ENCODE measurements at places on chromosomes 6 and 20.

DNA sequence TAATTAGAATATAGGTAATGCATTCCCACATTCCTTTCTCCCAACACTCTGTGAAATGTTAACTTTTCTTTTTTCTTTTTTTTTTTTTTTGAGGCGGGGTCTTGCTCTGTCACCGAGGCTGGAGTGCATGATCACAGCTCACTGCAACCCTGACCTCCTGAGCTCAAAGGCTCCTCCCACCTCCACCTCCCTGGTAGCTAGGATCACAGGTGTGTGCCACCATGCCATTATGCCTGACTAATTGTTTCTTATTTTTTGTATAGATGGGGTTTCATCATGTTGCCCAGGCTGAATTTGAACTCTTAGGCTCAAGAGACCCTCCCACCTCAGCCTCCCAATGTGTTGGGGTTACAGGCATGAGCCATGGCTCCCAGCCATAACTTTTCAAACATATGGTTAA is 135.7 kb upstream of the SHLD1 start:
- no peak for DNase-seq

DNA sequence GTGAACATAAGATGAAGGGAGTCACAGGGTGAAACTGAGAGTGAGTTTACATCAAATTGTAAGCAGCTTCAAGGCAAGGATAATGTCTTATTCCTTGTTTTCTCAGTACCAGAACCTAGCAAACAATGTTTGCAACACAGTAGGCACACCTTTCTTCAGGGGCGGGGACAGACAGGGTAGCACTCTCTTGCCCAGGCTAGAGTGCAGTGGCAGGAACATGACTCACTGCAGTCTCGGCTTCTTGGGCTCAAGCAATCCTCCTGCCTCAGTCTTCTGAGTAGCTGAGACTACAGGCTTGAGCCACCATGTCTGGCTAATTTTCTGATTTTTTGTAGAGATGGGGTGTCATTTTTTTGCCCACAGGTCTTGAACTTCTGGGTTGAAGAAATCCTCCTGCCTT is 299.8 kb downstream of the CD83 start:
- DNase-seq = no peak

- DNase-seq = no peak
Observed at GRCh38 chr6:16683641-16684194, 77.5 kb downstream of the ATXN1 start.

GRCh38 chr6:129280293-129280644 is 397.3 kb downstream of the LAMA2 start:
- DNase-seq = no peak

DNA sequence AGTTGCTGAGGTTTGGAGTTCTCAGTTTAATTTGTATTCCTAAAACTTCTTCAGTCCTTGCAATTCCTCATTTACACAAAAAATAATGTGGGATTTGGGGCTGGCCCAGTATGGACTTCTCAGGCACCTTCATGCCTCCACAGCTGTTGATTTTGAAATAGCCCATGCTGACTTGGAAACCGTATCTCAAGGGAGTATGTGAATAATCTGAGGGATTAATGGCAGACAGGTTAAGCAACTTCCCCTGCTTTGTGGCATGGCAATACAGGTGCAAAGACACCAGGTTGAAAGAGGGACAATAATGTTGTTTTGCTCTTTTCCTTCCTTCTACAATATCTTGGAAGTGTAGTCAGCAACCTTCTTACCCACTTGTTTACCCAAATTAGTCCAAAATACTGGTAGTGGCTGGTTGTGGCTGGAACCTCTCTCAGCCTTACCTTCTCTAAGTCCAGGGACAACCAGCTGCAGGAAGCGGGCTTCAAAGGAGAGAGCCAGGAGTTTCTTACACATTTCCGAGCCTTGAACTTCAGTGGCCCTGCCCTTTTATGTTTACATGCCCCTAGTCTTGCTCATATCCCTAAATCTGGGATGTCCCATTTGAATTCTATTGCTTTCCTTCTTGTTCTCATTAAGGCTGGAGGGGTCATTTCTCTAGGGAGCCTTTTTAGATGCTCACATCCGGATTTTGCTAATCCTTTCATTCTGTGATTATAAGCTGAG is 44.1 kb upstream of the ADGRF1 start:
- DNase-seq = no peak

DNA sequence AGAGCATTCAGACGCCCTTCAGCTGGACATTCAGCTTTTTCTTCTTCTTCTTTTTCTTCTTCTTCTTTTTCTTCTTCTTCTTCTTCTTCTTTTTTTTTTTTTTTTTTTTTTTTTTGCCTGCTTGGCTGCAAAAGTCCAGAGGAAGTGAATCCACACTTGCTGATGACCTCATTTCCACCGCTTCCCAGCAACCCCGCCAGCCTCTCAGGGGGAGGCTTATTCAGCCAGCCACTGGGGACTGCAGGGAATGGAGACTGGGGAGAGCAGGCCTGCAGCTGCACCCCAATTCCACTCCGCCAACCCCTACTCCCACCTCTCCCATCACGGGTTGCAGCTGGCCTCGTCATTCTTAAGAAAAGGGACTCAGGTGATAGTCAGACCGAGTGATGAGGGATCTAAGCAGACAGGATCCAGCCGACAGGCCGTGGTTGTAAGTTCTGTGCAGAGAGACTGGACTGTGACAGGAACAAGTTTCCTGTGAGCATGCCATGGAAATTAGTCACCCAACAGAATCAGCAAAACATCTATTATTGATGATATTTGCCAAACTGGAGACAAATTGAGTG is 59.0 kb upstream of the QKI start:
- no peak for DNase-seq

DNA sequence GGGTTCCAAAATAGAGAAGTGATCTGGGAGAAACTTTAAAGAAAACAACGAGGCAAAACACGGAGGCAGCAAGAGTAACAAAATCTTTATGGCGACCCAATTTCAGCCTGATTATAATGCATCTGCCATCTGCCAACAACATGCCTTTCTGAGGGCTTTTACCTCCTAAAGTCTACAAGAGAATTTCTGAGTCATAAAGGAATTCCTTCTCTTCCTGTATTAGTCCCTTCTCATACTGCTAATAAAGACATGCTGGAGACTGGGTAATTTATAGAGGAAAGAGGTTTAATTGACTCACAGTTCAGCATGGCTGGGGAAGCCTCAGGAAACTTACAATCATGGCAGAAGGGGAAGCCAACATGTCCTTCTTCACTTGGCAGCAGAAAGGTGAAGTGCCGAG is 226.6 kb downstream of the HACE1 start:
- DNase-seq = no peak

GRCh38 chr6:109034526-109034925 is 60.1 kb downstream of the SESN1 start:
- DNase-seq = no peak

DNA sequence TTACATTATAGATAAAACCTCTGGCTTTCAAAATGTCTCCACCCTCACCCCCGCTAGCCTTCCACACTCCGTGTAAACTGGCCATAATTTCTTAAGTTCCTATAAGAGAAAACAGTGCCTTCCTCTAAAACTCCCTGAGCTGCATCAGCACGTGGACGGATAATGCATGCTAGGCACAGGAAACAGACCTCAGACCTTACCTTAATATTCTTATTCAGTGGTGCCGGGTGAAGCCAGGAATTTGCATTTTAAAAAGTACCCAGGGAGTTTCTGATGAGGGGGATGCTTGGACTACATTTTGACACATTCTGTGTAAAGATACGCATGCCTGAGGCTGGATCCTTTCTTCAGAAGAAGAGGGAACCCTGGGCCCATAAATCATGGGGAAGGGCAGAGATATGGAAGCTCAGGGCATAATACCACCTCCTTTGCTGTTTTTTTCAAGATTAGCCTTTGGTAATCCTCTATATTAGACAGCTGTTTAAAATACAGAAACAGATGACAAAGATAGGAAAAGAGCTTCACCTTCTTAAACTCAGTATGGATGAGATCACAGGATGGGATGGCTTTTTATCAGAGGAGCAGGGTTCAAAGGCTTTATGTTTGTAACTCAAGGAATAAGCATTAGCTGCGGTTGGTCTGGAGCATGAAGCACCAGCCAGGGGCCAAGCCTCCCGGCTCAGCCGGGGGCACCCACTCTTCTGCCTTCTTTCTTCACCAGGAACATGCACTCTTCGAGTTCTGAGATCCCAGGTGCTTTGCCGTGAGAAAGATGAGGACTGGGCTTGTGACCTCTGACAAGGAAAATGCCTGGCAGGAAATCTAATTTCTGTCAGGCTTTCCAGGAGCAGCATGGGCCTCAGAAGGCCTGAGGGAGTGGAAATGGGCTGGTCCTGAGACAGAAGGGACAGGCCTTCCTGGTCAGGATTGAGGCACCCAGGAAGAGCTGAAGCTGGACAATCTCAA is 218.1 kb upstream of the SOX4 start:
- no peak for DNase-seq

- DNase-seq = no peak
Observed at GRCh38 chr20:23165307-23165750, 79.2 kb upstream of the CD93 start.

- no peak for DNase-seq
Observed at GRCh38 chr6:149366267-149366921, 33.7 kb upstream of the SUMO4 start.

GRCh38 chr6:159778131-159778530 is 11.3 kb downstream of the TCP1 start:
- no peak for DNase-seq

DNA sequence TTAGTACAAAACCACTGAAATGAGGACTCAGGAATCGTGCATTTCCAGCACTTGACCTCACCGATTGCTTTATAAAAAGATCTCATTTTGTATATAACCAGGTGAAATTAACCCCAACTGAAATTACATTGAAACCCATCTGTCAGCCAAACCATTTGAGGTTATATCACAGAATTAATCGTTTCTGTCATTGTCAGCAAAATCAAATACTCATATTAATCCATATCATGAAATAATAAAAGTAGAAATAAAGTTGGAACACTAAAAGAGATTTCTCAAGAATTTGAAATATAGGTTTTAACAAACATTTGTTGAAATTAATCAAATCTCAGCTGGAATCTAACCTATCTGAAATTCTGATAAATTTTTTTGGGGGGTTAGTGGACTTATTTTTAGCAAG is 23.7 kb downstream of the KHDRBS2 start:
- DNase-seq = no peak

DNA sequence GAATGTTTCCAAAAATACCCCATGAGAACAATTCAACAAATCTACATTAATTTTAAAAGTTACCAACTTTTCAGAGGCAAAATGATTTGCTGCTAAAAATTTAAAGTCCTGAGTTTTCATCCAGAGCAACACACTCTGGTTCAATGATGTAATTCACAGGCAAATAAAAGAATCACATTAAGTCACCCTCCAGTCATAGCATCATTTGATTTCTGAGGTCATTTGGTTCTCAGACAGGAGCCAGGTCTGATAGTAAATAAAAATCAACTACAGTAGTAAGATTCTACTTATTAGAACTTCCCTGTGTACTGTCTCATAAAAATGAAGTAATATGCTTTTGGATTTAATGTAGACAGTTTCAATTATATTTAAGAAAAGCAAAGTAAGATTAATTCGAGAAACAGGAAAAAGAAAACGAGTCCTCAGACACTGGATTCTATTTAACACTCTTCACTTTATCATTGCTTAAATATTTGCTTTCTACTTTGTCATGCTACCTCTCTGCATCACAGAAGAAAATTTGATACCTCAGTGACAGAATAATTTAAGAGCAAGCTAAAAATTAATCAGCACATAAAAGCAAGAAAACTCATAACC is 25.8 kb downstream of the MAP7 start:
- DNase-seq = no peak

- DNase-seq = no peak
Observed at GRCh38 chr6:6090861-6091607, 84.3 kb upstream of the NRN1 start.

DNA sequence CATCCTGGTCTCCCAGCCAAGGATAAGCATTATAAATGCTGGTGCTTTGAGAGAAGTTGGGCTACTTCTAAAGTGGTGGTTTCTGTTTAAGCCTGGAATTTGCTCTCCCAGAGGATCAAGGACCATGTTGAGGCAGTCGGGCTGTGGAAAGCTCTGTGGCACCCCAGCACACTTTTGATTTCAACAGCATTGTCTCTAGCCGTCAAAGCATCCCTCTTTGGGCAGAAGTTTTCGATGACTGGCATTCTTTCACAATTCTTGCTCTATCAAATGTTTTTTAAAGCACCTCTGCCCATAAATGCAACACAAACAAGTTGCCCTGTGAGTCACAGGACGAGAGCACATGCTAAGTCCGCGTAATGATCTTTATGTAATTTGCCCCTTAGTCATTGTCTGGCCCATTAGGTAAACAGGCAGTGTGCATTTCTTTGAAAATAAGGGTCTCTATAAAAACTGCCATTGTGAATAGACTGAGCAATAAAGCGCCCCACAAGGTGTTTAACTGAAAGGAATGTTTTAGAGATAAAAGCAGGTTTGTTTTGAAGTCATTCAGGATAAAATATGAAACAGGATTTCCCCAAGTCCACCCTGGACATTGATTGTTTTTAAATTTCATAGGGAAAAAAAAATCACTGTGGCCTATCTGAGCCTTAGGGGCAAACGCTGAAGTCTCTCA is 44.7 kb upstream of the FOXQ1 start:
- DNase-seq = no peak

DNA sequence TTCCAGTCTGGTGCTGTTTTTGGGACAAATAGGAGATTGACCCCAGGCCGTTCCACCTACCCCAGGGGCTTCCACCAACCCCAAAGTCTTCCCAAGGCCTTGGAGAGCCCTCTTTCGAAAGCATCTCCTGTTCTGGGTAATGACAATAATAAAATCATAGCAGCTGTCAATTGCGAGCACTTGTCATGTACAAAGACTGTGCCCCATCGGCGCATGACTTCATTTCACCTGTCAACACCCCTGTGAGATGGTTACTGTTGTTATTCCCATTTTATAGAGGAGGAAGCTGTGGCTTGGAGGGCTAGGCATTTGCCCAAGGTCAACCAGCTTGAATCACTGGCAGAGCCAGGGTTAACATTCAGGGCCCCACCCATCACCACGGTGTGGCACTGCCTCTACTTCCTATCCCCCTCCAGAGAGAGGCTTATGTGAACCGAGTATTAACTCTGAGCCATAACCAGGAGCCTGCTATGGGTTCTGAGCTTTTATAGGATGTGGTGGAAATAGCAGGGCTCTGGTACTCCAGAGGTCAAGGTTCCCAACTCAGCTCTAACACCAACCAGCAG is 51.2 kb downstream of the HNF4A start:
- no peak for DNase-seq

DNA sequence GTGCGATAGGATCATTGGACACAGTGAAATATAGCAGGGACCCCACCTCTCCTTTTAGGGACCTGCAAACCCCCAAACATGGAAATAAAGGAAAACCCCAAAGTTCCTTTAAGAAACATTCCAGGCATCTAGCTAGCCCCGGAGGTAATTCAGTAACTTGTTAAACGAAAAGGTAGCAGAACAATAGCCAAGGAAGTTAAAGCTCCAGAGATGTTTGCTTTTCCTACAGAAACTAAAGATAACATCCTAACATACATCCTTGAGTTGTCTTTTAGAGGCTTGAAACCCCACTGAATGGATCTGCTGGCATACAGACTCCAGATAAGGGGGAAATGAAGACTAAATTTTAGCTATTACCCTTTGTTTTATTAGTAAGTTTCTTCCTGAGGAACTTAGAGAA is 51.0 kb downstream of the FAM184A start:
- DNase-seq = no peak

- peak; percentile 79 for DNase-seq
Observed at GRCh38 chr20:38805502-38805957, at the start of gene PPP1R16B. Gene PPP1R16B (plus strand): TSS chr20:38805697. CDS start chr20:38835926, 30,229 bp downstream.

All from stimulated activated CD8-positive, alpha-beta memory T cell treated with anti-CD3 and anti-CD28 coated beads, Interleukin-7, amount 100 ng/mL, for 4 hours (primary cell).